Naive thymus-derived CD4-positive, alpha-beta T cell (primary cell): ENCODE measurements at places on chromosomes 12 and 14.

GRCh38 chr12:128811806-128812205 is 12.0 kb downstream of the SLC15A4 start:
- DNase-seq: no peak

DNA sequence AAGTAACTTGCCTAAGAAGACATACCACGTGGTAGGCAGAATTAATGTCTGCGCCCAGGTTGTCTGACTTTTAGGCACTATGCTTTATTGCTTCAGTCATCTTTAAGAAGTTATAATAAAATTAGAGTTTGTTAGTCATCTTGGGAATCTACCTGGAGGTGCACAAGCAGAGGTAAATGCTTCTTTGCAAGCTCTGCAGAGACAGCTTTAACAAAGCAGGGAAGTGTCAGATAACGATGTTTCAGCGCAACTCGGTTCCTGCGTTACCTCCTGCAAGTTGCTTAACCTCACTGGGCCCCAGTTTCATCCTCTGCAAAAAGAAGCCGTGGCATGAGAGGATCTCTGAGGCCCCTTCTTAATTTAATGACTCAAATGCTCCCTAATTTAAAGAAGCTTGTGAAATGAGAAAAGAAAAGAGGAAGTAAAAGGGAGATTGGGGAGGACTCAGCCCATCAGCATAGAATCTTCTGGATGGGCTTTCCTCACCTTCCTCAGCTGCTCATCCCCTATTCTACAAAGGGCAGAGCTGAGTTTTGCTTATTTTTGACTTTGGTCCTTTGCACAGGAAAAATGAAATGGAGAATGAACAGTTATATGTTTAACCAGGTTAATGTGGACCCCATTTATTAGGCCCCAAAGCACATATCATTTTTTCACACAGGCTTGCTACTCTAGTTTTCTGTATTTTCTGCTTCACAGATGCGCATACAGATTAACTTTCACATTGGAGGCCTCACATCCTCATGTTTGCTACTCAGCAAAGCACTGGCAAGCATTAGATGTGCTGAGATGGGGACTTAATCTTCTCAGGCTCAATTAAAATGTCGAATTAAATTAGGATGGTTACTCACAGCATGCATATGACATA is 5.1 kb downstream of the ARHGDIB start:
- DNase-seq: no peak

- no peak for DNase-seq
Observed at GRCh38 chr14:71511152-71511551, 421.1 kb upstream of the RGS6 start.

DNA sequence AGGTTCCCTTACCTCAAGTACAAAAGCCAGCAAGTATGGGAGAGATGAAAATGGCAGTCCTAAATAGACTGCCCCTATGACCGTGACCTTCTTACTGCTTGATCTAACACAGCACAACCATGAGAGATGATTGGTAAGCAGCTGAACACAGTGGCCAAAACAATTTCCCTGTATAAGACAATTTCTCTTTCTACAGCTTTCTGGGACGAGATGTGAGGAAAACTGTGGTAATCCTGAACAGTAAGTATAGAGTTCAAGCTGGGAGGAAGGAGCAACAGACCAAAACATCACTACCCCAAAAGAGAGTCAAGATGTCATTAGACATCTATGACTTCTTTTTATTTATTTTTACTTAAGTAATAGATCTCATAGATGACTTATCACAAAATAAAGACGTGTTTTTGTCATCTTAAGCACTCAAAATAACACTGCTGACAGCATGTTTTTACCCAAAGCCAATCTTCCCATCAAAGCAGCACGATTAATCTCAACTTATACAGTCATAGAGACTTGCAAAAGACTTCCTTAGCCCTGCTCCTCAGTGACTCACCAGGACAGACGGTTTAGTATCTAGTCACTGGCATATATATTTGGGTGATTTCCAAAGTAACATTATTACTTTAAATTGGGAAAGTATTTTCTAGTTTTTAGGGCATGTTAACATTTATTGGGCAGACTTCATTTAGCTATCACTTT is 3.7 kb downstream of the TMEM52B start:
- DNase-seq: no peak

GRCh38 chr12:68375756-68376695 is 43.9 kb upstream of the MDM1 start:
- DNase-seq: no peak

DNA sequence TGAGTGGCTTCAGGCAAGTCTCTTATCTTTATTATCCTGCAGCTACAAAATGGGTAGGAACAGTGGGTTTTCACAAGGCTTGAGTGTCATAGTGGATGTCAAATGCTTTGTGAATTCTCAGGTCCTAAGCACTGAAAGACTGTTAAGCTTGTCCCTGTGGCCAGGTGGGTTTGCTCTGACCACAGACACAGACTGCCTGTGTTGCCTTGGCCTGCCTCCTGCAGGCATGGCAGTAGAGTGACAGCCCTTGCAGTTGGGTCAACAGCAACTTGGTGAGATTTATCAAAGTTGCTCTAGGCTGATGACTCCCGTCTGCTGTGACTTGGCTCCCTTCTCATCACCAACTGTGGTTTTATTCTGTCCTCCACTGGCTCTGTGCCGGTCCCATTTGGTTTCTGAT is 520.0 kb upstream of the CCDC196 start:
- no peak for DNase-seq

- no peak for DNase-seq
Observed at GRCh38 chr12:54661048-54661447, 12.9 kb upstream of the DCD start.

DNA sequence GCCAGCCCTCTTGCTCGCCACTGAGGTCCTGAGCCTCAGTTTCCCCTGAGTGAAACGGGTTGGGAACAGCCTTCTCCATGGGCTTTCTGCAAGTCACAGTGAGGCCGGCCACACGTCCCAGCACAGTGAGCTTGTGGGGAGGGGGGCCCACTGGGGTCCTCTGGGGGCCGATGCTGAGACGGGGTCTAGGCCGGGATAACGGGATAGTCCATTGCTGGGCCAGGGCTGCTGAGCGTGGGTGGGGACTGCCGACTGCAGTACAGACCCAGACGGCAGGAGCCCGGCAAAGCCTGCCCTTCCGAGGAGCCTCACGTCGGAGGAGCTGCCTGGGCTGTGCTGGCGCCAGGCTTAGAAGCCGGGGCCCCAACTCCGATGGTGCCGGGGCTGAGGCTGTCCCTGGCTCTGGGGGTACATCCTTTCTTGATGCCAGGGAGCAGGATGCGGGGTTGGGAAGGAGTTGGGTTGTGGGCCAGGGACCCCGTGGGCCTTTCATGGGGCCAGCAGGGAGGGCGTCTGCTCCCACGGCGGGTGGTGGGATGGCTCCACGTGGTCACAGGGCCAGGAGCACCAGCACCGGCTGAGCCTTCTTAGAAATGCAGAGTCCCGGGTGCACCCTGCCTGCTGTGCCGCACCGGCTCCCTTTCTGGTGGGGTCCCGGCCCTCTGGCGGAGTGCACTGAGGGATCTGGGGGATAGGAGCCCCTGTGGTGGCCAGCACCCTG is 24.2 kb downstream of the NOC4L start:
- DNase-seq: no peak

- no peak for DNase-seq
Observed at GRCh38 chr12:62925680-62926079, 9.3 kb downstream of the PPM1H start.

GRCh38 chr12:111730420-111730819 is 36.3 kb upstream of the ALDH2 start:
- no peak for DNase-seq

GRCh38 chr12:132238488-132238854 is 90.9 kb downstream of the GALNT9 start:
- no peak for DNase-seq

- DNase-seq: peak; percentile 34
Observed at GRCh38 chr14:59055439-59056045, 132.9 kb upstream of the DAAM1 start.

DNA sequence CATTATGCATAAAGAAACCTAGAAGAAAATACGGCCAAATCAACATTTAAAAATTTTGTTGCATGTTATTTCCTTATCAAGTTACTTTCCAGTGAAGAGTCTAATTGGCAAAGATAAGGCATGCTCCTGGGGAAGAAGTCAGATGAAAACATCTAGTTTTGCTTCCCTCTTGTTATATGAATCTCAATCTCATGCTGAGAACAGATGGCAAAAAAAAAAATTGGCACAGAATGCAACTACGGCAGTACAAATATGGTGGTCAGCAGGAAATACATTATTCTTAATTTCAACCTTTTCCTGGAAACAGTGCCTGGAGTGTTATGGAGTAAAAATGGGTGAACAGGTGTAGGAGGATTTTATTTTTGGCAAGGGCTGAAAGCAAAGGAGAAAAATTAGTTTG is 32.8 kb downstream of the HECTD4 start:
- DNase-seq: no peak

GRCh38 chr12:12020762-12021161 is 50.0 kb upstream of the BCL2L14 start:
- no peak for DNase-seq

GRCh38 chr12:29380536-29381523 is at the start of gene ERGIC2:
TSS of gene ERGIC2 (minus strand) at chr12:29381172. CDS start at chr12:29371633, 9,539 bp downstream.
- DNase-seq: peak; percentile 97

DNA sequence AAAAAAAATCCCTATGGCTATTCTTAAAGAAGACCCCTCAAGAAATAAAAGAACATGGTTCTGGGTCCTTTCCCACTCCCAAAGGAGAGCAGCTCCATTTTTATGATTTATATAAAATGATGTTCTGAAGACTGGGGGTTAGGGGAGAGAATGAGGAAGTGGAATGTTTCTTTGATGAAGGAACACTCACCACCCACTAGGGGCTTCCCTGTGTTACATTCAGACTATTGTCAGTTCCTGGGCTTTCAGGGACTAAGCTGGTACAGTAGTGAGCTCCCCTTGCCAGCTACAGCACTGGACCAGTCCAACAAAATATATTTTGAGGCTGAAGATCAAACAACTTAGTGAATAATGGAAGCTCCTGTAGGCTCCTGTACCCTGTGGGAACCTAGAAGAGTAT is 98.9 kb downstream of the HMGA2 start:
- no peak for DNase-seq

- DNase-seq: no peak
Observed at GRCh38 chr12:104276273-104277131, 27.0 kb upstream of the EID3 start.

DNA sequence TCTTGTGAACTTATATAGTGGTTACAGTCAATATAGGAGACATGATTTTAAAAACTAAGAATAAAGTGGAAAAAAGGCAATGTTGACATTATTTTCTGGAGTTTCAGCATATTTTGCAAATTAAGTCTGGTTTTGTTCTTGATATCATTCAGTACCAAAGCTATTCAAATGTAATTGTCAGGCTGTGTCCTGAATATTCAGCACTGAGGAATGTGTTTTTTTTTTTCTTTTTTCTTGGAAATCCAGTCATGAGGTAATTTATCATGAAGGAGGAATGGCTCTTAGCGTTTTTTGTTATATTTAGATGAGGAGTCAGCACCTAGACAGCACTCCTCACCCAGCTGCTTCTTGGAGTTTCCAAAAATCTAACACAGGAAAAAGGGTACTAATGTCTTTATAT is 225.5 kb downstream of the CCDC91 start:
- DNase-seq: no peak

- DNase-seq: no peak
Observed at GRCh38 chr12:111869671-111870070, 27.6 kb downstream of the MAPKAPK5 start.

GRCh38 chr12:96985515-96986362 is 78.7 kb downstream of the NEDD1 start:
- peak; percentile 49 for DNase-seq

DNA sequence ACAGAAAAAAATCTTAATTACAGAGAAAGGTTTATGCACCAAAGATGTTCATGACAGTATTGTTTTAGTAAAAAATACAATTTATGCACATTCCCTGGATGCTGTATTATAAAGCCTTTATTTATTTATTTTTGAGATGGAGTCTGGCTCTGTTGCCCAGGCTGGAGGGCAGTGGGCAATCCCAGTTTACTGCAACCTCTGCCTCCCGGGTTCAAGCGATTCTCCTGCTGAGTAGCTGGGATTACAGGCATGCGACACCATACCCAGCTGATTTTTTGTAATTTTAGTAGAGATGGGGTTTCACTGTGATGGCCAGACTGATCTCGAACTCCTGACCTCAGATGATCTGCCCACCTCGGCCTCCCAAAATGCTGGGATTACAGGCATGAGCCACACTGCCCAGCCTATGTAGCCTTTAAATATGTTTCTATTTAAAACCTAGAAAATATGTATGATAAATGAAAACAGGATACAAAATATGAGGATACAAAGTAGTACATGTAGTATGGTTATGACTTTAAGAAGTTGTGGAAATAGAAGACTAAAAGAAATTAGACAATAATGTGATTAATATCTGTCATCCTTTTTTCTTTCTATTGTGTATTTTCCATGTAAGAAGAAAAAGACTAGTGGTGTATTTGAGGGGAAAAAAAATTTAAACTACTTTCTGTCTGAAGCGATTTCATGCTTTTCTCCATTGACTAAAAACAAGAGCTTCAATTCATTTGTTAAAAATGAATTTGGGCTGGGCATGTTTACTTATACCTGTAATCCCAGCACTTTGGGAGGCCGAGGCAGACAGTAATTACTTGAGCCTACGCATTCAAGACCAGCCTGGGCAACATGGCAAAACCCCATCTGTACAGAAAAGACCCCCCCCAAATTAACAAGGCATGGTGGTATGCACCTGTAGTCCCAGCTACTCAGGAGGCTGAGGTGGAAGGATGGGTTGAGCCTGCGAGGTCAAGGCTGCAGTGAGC is 13.1 kb downstream of the ATF1 start:
- no peak for DNase-seq

GRCh38 chr14:45051180-45051579 is 32.7 kb upstream of the PRPF39 start:
- DNase-seq: no peak
